ENCODE measurements at places on chromosomes 2 and 18. TPM values are rescaled to one million over a fixed set of nuclear protein-coding genes. Genes with fewer than 3 reads are reported as not detected.

KLHL14 gene
- 2.6 TPM for total RNA-seq

LRATD1 gene
- 14.1 TPM for total RNA-seq

ANKRD23 gene
- 12.5 TPM for total RNA-seq

GALR1 gene
- not detected for total RNA-seq

TMEFF2 gene
- total RNA-seq = not detected

GKN1 gene
- total RNA-seq = not detected

KDM3A gene
- 49.3 TPM for total RNA-seq

GCA gene
- 3.8 TPM for total RNA-seq

ECEL1 gene
- total RNA-seq = not detected

NTSR2 gene
- total RNA-seq = not detected

OR6B2 gene
- total RNA-seq = not detected

GKN2 gene
- total RNA-seq = not detected

DNA sequence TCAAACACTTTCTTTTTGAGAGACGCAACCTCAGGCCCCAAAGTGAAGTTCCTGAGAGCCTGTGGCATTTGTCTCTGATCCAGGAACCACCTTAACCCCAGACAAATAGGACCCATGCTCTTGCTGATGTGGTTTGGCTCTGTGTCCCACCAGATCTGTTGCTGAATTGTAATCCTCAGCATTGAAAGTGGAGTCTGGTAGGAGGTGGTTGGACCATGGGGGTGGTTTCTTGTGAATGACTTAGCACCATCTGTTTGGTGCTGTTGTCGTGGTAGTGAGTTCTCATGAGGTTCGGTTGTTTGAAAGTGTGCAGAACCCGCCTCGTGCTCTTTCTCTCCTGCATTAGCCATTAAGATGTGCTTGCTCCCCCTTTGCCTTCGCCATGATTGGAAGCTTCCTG is 252.6 kb downstream of the FAM210A start:
- no peak overlapping the region for H3K27ac ChIP-seq
- H3K4me3 ChIP-seq = no peak overlapping the region
- no peaks in the 10 kb centered on the region for H3K36me3 ChIP-seq
- no peaks in the 10 kb centered on the region for H3K4me1 ChIP-seq
- H3K27me3 ChIP-seq = no peaks in the 10 kb centered on the region

- H3K4me1 ChIP-seq = no peaks in the 10 kb centered on the region
- peak overlapping the region; percentile 57 for H3K4me3 ChIP-seq
- no peak for DNase-seq
- no peaks in the 10 kb centered on the region for H3K27me3 ChIP-seq
Observed at GRCh38 chr2:230417436-230417835, 1.4 kb downstream of the SP100 start.

- no peak overlapping the region for H3K27ac ChIP-seq
- no peaks in the 10 kb centered on the region for H3K27me3 ChIP-seq
- no peak overlapping the region for H3K4me3 ChIP-seq
Observed at GRCh38 chr2:7844414-7844965, 837.4 kb upstream of the ID2 start.

DNA sequence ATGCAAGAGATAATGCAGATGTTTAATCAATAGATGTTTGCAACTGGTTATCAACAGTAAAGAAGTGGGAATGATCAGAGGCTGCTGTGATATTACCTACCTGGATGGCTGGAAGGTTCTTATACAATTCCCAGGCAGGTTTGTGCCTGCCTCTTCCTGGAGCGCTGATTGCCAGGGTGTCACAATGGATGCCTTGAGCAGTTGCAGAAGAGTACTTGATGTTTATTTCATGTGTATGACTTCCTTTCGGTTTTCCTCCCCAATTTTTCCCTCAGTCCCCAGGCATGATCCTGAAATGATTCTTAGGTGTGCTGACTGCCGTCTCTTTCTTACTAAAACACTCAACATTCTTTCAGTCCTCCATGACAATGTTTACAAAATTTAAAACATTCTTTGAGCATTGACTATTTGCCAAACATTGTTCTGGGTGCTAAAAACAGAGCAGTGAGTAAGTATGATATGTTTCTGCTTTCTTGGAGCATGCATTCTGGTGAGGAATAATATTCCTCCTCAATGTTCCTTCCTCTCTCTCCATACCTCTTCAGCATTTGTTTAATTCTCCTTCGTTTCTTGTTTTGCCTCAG is 416.6 kb upstream of the TRIB2 start:
- DNase-seq = no peak
- no peak overlapping the region for H3K4me3 ChIP-seq
- no peaks in the 10 kb centered on the region for H3K36me3 ChIP-seq
- no peaks in the 10 kb centered on the region for H3K27me3 ChIP-seq
- no peaks in the 10 kb centered on the region for H3K4me1 ChIP-seq

DNA sequence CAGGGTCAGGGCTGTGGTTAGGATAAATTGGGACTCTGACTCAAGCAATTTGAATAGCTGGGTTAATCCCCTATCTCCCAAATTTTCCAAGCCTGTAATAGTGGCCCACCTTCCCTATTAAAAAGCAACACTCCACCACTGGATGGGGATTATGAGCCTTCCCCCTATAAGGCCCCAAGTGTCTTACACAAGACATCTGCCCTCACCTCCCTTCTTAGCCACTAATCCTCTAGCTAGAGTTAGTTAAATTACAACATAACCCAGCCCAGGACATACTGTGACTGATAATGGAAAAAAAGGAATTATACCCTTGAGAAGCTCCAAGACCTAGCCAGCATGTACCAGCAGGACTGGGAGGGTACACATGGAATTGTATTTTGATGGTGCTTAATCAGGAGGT is 190.4 kb downstream of the NRP2 start:
- no peaks in the 10 kb centered on the region for H3K4me1 ChIP-seq
- no peak overlapping the region for H3K27ac ChIP-seq
- no peak for DNase-seq
- no peak overlapping the region for H3K4me3 ChIP-seq

GRCh38 chr2:223590964-223591363 is 11.2 kb downstream of the SCG2 start:
- no peak for DNase-seq
- no peaks in the 10 kb centered on the region for H3K4me1 ChIP-seq
- H3K27me3 ChIP-seq = no peaks in the 10 kb centered on the region

GRCh38 chr2:24015562-24016375 is 5.9 kb downstream of the MFSD2B start:
- H3K4me1 ChIP-seq = no peaks in the 10 kb centered on the region
- H3K4me3 ChIP-seq = no peak overlapping the region
- H3K27ac ChIP-seq = no peak overlapping the region
- no peaks in the 10 kb centered on the region for H3K27me3 ChIP-seq

GRCh38 chr2:225493420-225494099 is 94.0 kb downstream of the NYAP2 start:
- no peak overlapping the region for H3K27ac ChIP-seq
- no peak overlapping the region for H3K4me3 ChIP-seq
- no peak for DNase-seq
- H3K36me3 ChIP-seq = no peaks in the 10 kb centered on the region
- H3K4me1 ChIP-seq = no peaks in the 10 kb centered on the region

GRCh38 chr2:65765376-65765775 is 333.0 kb upstream of the SPRED2 start:
- H3K4me3 ChIP-seq = no peak overlapping the region
- no peaks in the 10 kb centered on the region for H3K27me3 ChIP-seq
- DNase-seq = no peak

DNA sequence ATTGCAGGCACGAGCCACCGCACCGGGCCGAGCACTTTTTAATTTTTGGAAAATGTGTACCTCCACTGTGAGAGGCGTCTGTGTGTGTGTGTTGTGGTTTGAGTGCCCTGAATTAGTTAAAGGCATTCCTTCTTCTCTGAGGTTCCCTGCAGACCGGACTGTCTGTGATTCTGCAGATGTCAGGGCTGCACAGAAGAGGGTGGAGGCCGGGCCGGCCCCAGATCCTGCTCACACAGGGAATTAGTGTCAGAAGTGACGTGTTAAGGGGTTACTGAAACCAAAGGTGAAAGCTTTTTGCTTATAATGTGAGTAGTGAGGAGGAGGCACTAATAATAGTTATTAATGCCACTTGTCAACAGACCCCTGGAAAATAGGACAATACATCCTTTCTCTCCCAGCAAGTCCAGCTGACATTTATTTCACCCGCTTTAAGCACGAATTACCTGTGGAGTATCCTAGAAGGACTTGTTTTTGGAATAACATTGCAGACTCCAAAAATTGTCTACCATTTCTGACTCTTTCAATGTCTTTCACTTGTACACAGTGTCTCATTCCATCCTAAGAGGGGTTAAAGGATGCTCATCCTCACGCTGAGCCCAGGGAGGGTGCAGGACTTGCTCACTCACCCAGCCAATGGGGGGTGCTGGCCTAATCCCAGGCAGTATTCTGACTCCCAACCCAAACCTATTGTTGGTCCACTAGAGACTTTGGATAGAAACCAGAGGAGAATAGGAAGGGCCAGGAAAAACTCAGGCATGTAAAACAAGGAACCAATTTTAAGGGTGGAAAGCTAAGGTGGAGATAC is 16.2 kb downstream of the ARHGAP25 start:
- H3K27ac ChIP-seq = no peak overlapping the region
- no peak for DNase-seq
- no peaks in the 10 kb centered on the region for H3K27me3 ChIP-seq
- H3K4me3 ChIP-seq = no peak overlapping the region

GRCh38 chr2:132676999-132677398 is 7.0 kb upstream of the LYPD1 start:
- H3K27ac ChIP-seq = no peak overlapping the region
- no peaks in the 10 kb centered on the region for H3K27me3 ChIP-seq
- no peaks in the 10 kb centered on the region for H3K36me3 ChIP-seq
- no peaks in the 10 kb centered on the region for H3K4me1 ChIP-seq
- no peak overlapping the region for H3K4me3 ChIP-seq

DNA sequence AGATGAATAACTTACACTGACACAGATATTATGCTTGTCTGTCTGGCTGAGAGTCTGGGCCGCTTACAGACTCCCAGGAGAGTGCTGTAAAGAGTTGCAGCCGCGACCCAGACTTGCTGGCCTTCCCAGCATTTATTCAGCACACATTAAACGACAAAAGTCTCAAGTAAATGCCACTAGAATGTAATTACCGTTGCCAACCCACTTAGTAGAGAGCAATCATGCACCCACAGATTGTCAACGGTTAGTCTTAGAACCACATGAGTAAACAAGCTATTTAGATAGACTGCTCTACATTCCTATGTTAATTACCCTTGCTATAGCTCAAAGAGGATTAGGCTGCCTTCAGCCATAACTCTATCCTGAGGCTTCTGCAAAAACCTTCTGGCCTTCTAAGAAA is 47.8 kb upstream of the C2orf74 start:
- H3K27ac ChIP-seq = no peak overlapping the region
- no peak for DNase-seq
- no peaks in the 10 kb centered on the region for H3K4me1 ChIP-seq
- H3K36me3 ChIP-seq = peaks cover 2% of the 10 kb centered on the region
- H3K4me3 ChIP-seq = no peak overlapping the region

GRCh38 chr2:33437297-33437696 is 39.2 kb upstream of the RASGRP3 start:
- DNase-seq = no peak
- H3K4me1 ChIP-seq = no peaks in the 10 kb centered on the region
- H3K27ac ChIP-seq = peak overlapping the region; percentile 51
- no peaks in the 10 kb centered on the region for H3K36me3 ChIP-seq
- H3K27me3 ChIP-seq = no peaks in the 10 kb centered on the region

GRCh38 chr2:8882094-8882493 is 44.7 kb upstream of the KIDINS220 start:
- DNase-seq = no peak
- H3K4me1 ChIP-seq = no peaks in the 10 kb centered on the region
- no peaks in the 10 kb centered on the region for H3K36me3 ChIP-seq
- H3K4me3 ChIP-seq = no peak overlapping the region

- H3K4me1 ChIP-seq = no peaks in the 10 kb centered on the region
- H3K27ac ChIP-seq = no peak overlapping the region
- no peaks in the 10 kb centered on the region for H3K27me3 ChIP-seq
- H3K36me3 ChIP-seq = no peaks in the 10 kb centered on the region
Observed at GRCh38 chr18:10304853-10305252, 149.6 kb upstream of the APCDD1 start.

- H3K36me3 ChIP-seq = no peaks in the 10 kb centered on the region
- DNase-seq = no peak
- H3K27me3 ChIP-seq = no peaks in the 10 kb centered on the region
- no peaks in the 10 kb centered on the region for H3K4me1 ChIP-seq
Observed at GRCh38 chr18:60191926-60192325, 180.6 kb downstream of the MC4R start.

- no peaks in the 10 kb centered on the region for H3K4me1 ChIP-seq
- H3K27ac ChIP-seq = no peak overlapping the region
- H3K4me3 ChIP-seq = no peak overlapping the region
- no peak for DNase-seq
- no peaks in the 10 kb centered on the region for H3K36me3 ChIP-seq
- H3K27me3 ChIP-seq = no peaks in the 10 kb centered on the region
Observed at GRCh38 chr2:218708086-218708485, 2.5 kb upstream of the TTLL4 start.

DNA sequence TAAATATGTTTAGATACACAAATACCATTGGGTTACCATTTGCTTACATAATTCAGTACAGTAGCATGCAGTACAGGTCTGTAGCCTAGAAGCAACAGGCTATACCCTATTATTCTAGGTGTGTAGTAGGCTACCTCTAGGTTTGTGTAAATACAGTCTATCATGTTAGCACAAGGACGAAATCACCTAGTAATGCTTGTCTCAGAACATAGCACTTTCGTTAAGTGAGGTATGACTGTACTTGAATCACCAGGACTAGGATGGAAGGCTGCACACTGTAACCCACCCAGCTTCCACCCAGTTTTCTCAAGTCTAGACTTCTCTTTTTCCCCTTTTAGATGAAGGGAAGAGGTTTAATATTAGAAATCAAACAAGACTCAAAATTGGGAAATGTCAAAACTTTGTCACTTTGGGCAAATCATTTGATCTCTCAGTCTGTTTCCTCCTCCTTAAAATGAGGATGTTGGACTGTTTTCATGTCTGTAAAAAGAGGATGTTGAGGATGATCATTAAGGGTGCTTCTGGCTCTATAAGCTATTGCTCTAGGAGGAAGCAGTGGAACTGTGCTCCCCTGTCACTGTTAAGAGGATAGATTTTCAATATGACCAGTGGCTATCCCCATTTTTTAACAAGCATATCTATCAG is 3.7 kb upstream of the SOCS6 start:
- no peak for DNase-seq
- H3K4me3 ChIP-seq = no peak overlapping the region
- H3K27me3 ChIP-seq = no peaks in the 10 kb centered on the region
- no peaks in the 10 kb centered on the region for H3K36me3 ChIP-seq

DNA sequence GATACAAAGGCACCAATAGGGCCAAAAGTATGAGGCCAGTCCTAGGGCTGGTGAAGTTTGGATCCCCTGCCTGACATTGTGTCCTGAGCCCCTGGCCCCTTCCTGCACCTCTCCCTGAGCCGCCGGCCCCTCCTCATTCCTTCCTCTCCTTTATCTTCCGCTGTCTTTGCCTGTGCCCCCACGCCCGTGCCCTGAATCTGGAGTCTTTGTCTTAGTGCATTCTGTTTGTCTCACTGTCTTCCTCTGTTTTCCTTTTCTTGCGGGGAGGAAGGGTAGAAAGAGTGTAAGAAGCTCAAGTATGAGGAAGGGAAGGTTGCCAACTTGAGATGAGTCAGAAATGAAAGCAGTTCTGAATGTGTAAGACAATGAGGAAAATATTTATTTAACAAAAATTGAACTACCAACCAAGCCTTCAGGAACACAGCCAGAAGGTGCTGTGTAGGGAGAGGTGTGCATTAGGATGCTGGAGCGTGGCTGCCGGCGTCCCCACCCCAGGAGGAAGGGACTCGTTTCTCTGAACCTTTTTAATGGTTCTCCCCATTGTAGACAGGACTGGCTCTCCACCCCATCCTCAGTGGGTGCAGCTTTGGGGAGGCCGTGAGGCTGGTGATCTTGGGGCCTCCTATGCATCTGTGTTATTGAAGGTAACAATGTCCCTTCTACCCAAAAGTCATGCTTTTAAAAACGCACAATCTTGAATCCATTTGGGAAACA is 133.1 kb downstream of the NEDD4L start:
- H3K27ac ChIP-seq = peak overlapping the region; percentile 42
- no peaks in the 10 kb centered on the region for H3K36me3 ChIP-seq
- H3K4me1 ChIP-seq = no peaks in the 10 kb centered on the region
- no peak overlapping the region for H3K4me3 ChIP-seq
- H3K27me3 ChIP-seq = no peaks in the 10 kb centered on the region

Measured in uterus (tissue), 4 donors.